A549 treated with AZD2906 at 1 μM for 4 hours (cell line): ENCODE measurements at places on chromosomes 1 and 21. TPM values are rescaled to one million over a fixed set of nuclear protein-coding genes. Genes with fewer than 3 reads are reported as not detected.

Gene EXO1
- 18.9 to 30.5 TPM (median 21.0 TPM) in 5 replicates for total RNA-seq

Gene LINGO4
- not detected in 5 replicates for total RNA-seq

Gene LCE2B
- total RNA-seq, result not detected in 5 replicates

Gene URB1
- 11.4 to 13.8 TPM (median 12.8 TPM) in 5 replicates for total RNA-seq

Gene PADI6
- not detected in 5 replicates for total RNA-seq

Gene OR10Z1
- total RNA-seq, result not detected in 5 replicates

Gene TRIM67
- 0.07 to 0.17 TPM (median 0.12 TPM) in 5 replicates for total RNA-seq

Gene RNU11
- not detected in 5 replicates for total RNA-seq

Gene AMY2B
- total RNA-seq, result 0.39 to 0.64 TPM (median 0.47 TPM) in 5 replicates

Gene BGLAP
- total RNA-seq, result 0.15 to 0.37 TPM (median 0.32 TPM) in 5 replicates

Gene PDC
- 0.05 TPM in 1 of 5 replicates, not detected in the others for total RNA-seq

Gene CAMK2N1
- 57.0 to 70.3 TPM (median 63.2 TPM) in 5 replicates for total RNA-seq

Gene PALMD
- 0.21 to 0.30 TPM (median 0.25 TPM) in 5 replicates for total RNA-seq

Gene DOP1B
- 3.4 to 4.3 TPM (median 3.5 TPM) in 5 replicates for total RNA-seq

Gene BCL10
- 12.9 to 15.7 TPM (median 13.5 TPM) in 5 replicates for total RNA-seq

Gene DAB1
- total RNA-seq, result not detected in 5 replicates

Gene KCNK1
- total RNA-seq, result 16.6 to 24.7 TPM (median 20.6 TPM) in 5 replicates

Gene OR6K3
- total RNA-seq, result not detected in 5 replicates

Gene KCNJ9
- not detected in 5 replicates for total RNA-seq

Gene SLAMF6
- total RNA-seq, result not detected in 5 replicates

Gene NBPF6
- total RNA-seq, result 0.02 TPM in 1 of 5 replicates, not detected in the others

Gene ANKRD65
- 0.03 to 0.10 TPM (median 0.07 TPM) in 3 of 5 replicates, not detected in the others for total RNA-seq

Gene OPN3
- 54.6 to 68.0 TPM (median 60.3 TPM) in 5 replicates for total RNA-seq

Gene SELENBP1
- 6.4 to 8.5 TPM (median 7.8 TPM) in 5 replicates for total RNA-seq

Gene LIN28A
- 0.02 TPM in 1 of 5 replicates, not detected in the others for total RNA-seq

Gene TEDDM1
- total RNA-seq, result not detected in 5 replicates

Gene PPCS
- total RNA-seq, result 35.1 to 42.7 TPM (median 36.2 TPM) in 5 replicates

Gene TNFRSF1B
- total RNA-seq, result 0.52 to 0.65 TPM (median 0.60 TPM) in 5 replicates

Gene LAX1
- total RNA-seq, result 0.11 TPM in 1 of 5 replicates, not detected in the others

Gene PPP1R15B
- total RNA-seq, result 26.1 to 37.1 TPM (median 27.3 TPM) in 5 replicates

Gene AUNIP
- 8.3 to 9.4 TPM (median 8.7 TPM) in 5 replicates for total RNA-seq

Gene RNPC3
- 4.9 to 7.1 TPM (median 5.5 TPM) in 5 replicates for total RNA-seq

Gene VWA5B1
- total RNA-seq, result not detected in 5 replicates

Gene BCAN
- total RNA-seq, result 0.06 to 0.15 TPM (median 0.10 TPM) in 4 of 5 replicates, not detected in the other

Gene PEX10
- 19.7 to 25.8 TPM (median 24.5 TPM) in 5 replicates for total RNA-seq

Gene GPA33
- total RNA-seq, result not detected in 5 replicates

Gene WDR64
- total RNA-seq, result not detected in 5 replicates

Gene ALPL
- total RNA-seq, result 0.41 to 0.67 TPM (median 0.51 TPM) in 5 replicates

Gene PTGER3
- 0.01 TPM in 1 of 5 replicates, not detected in the others for total RNA-seq

Gene RIPK4
- 15.7 to 20.3 TPM (median 18.9 TPM) in 5 replicates for total RNA-seq

Gene TCP10L
- 0.27 to 0.89 TPM (median 0.70 TPM) in 5 replicates for total RNA-seq

Gene LHX8
- total RNA-seq, result 0.62 to 1.0 TPM (median 0.93 TPM) in 5 replicates

Gene RCC1
- 70.2 to 79.3 TPM (median 75.3 TPM) in 5 replicates for total RNA-seq

Gene SNX7
- 20.8 to 35.1 TPM (median 26.1 TPM) in 5 replicates for total RNA-seq

Gene IGSF9
- total RNA-seq, result 0.12 to 0.22 TPM (median 0.15 TPM) in 5 replicates

Gene CDK18
- 0.76 to 1.2 TPM (median 1.00 TPM) in 5 replicates for total RNA-seq

Gene CR2
- 0.01 to 0.02 TPM (median 0.02 TPM) in 3 of 5 replicates, not detected in the others for total RNA-seq

Gene HES3
- not detected in 5 replicates for total RNA-seq

Gene SFN
- 494 to 656 TPM (median 566 TPM) in 5 replicates for total RNA-seq
